SK-N-SH treated with all-trans-retinoic acid at 6 μM for 48 hours (cell line): ENCODE measurements at places on chromosomes 2 and 18.
A peak's percentile ranks its signal among the peaks of the same experiment; 100 is the strongest.

GRCh38 chr2:105806996-105807395, 62.3 kb downstream of the NCK2 start:
- ATAC-seq = no peak

DNA sequence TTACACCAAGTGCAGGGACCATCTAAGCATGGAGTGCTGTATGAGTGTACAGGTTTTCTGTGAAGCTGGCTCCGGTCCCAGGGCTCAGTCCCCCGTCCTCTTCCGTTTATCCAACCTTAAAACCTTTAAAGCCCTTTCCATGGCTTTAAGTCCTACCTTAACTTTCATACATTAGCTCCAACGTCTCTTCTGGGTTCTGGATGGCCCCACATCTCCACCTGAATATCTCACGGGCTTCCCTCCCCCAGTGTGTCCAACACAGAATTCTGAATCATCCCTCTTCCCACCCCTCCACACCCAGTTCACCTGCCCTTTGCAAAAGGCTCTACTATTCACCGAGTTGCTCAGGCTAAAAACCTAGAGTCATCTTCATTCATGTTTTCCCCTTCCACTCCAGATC, 12.8 kb downstream of the ARHGAP25 start:
- ATAC-seq = no peak

GRCh38 chr2:18178736-18179349, 300.4 kb downstream of the KCNS3 start:
- peak; percentile 91 for ATAC-seq

DNA sequence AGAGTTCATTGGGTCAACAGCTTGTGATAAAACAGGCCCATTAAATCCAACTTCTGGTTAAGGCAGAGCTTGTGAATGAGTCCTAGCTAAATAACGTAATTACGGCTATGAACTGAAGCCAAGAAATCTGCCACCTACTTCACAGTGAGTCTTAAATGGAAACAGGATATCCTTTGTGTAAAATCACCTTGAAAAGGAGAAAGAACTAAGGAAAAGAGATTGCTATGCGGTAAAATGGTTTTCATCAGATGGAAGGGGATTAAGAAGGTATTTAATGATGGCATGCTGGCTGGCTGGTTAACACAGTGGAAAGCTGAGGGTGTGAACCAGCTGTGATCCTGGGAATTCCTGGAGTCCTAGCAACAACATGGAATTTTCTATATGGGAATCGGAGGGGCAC, 156.6 kb downstream of the DOK6 start:
- ATAC-seq = no peak; the same call in 2 of the 3 replicates

GRCh38 chr2:65630643-65631042, 198.2 kb upstream of the SPRED2 start:
- peak; percentile 98 for ATAC-seq

DNA sequence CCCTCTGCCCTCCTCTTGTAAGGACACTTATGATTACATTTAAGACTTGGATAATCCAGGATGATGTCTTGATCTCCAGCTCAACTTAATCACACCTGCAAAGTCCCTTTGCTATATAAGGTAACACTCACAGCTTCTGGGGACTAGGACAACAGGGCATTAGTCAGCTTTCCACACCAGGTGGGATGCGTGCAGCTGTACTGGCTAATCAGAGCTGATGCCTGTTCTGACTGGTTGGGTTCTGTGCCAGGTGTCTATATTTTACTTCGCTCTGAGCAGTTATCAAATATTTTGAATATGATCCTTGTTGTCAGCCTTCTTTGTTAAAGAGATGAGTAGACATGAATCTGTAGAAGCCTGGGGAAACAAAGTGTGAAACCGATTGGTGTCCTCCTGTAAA, 115.5 kb upstream of the ATP8B1 start:
- no peak for ATAC-seq

- ATAC-seq = no peak
Measured at GRCh38 chr2:137021763-137022162, 256.4 kb downstream of the THSD7B start.

DNA sequence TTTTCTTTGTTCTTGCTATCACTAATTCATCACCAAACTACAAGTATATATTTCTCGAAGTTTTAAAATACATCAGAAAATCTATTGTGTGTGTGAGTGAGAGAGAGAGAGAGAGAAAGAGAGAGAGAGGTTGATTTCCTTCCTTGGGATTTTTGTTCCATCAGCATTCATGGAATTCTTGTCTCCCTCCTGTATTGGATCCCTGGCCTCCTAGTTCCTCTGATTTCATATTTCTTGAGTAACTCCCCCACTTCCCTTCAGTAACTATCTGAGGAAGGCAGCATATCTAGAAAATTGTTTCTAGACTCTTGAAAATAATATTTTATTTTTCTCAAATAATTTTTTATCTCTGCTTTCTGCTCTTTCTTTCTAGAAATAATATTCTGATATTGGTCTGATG, 13.3 kb upstream of the ACTR2 start:
- ATAC-seq = no peak

DNA sequence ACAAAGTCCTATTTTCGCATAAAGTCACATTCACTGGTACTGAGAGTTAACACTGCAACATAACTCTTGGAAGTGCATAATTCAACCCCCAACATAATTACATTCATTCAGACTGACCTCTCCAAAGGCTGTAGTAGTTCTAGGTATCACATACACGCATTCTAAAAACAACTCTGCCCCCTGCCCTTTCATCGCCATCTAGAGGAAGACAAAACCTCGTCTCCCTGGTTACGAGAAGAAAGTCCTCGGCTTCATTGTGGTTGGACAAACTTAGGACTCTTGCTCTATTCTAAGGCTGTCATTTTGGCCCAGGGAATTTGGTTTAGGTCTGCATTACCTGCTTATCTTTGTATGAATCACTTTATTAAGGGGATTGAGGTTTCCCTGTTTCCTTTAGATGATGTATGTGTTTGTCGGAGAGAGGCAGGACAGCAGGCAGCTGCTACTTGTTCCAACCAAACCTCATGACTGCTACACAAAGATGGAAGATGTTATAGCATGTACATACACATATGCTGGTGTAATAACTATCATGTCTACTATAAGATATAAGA, 215.4 kb upstream of the NRXN1 start:
- ATAC-seq = no peak

GRCh38 chr18:11761553-11761952, 72.5 kb downstream of the GNAL start:
- 0 out of 3 replicates have a peak, but pooled peaks have one; percentile 44 for ATAC-seq

DNA sequence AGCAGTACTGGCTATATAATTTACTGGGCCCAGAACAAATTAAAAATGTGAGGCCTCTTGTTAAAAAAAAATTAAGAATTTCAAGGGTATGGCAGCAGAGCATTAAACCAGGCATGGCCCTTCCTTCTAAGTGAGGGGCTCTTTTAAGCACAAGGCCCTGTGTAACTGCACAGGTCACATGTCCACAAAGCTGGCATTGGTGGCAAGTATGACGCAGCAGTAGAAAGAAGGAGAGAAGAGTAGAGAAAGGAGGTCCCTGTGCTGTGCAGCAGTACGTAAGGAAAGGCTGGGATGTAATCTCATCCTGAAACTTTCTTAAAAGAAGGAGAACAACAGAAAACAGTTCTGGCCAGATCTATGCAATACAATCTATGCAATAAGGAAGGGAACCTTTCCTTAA, 51.2 kb downstream of the MBD2 start:
- no peak for ATAC-seq

DNA sequence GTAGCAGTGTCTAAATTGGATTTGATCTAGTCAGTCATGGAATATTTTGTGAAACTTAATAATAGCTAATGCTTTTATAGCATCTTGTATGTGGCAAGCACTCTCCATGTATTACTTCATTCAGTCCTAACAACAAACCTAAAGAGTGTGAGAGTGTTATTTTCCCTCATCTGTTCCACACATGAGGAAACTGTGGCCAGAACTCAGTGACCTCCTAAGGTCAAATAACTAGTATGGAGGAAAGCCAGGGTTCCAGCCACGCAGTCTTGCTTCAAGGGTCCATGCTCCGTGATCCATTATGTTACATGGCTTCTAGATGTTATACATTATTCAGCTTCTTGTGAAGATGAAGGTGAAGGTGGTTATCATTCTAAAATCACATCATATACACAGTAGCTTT, 45.5 kb downstream of the TWSG1 start:
- ATAC-seq = no peak

DNA sequence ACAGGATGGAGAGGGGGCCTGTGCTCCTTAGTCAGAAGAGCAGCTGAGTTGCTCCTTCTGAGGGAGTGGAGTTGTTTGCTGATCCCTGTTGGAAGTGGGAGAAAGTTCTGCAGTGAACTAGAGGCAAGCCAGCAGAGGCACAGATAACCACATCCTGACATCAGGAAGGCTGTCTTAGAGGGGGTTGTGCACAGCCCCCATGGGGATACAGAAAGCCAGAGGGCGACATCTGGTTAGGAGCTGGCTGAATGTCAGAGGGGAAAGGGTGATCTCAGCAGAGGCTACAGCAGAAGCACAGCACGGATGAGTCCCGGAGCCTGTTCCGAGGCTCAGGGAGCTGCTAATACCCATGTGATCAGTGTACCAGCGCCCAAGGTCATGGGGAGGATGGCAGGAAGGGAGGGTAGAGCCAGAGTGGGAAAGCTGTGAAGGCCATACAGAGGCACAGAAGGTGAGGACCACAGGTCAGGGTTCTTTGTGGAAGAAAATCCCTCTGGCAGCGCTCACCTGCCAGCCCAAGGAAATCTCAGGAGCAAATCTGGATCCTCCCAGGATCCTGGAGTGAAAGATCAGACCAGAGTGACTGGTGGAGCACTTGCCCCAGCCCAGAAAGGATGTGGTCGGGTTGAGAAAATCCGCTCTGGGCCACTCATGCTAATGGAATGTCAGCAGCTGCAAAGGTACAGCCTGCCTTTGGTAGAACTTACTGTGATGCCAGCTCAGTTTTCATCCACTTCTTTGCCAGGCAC, 111.8 kb downstream of the STPG4 start:
- peak; percentile 95 for ATAC-seq

DNA sequence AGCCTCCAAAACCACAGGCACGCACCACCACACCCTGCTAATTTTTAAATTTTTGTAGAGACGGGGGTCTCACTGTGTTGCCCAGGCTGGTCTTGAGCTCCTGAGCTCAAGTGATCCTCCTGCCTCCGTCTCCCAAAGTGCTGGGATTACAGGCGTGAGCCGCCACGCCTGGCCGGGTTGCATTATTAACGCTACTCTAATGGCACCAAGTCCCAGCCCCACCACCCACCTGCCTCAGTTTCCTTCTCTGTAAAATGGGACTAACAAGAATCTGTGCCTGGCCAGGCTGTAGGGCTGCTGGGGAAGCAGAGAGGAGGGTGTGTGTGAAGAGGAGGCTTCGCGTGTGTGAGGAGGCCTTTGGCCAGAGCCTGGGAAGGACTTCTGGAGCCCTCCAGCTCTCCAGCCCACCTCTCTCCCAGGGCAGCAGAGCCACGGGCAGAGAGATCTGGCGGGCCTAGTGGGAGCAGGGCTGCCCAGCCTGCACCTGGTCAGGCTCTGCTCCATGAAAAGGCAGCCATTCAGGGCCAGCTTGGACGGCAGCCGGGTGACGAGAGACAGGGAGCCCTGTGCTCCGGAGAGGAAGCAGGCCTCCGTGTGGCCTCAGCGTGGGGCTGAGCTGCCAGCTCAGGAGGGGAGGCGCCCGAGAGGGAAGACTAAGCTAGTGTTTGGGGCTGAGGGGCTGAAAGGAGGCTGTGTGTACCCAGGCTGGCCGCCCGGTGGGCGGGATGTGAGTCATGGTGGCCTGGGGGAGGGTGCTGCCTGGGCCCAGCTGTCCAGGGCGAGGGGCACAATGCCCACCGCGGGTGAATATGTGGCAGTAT, 7.4 kb upstream of the B3GNT7 start:
- peak; percentile 78 for ATAC-seq

DNA sequence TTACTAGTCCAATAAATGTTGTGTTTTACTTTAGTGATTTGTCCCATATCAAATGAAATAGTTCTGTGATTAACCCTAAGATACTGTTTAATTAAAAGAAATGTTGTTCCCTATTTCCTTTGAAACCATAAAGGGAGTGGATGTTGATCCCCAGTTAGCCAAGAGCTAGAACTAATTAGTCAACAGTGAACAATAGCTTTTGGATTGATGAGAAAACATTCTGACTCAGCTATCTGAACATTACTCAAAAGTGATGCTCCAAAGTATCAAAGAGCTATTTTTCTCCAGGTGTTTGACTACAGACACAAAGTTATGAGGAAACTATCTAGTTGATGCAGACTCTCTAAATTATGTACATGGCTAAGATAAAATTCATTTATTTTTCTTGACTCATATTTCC, 7.3 kb upstream of the FEZ2 start:
- no peak for ATAC-seq

- ATAC-seq = no peak
Measured at GRCh38 chr2:46056541-46056940, 240.7 kb upstream of the EPAS1 start.

DNA sequence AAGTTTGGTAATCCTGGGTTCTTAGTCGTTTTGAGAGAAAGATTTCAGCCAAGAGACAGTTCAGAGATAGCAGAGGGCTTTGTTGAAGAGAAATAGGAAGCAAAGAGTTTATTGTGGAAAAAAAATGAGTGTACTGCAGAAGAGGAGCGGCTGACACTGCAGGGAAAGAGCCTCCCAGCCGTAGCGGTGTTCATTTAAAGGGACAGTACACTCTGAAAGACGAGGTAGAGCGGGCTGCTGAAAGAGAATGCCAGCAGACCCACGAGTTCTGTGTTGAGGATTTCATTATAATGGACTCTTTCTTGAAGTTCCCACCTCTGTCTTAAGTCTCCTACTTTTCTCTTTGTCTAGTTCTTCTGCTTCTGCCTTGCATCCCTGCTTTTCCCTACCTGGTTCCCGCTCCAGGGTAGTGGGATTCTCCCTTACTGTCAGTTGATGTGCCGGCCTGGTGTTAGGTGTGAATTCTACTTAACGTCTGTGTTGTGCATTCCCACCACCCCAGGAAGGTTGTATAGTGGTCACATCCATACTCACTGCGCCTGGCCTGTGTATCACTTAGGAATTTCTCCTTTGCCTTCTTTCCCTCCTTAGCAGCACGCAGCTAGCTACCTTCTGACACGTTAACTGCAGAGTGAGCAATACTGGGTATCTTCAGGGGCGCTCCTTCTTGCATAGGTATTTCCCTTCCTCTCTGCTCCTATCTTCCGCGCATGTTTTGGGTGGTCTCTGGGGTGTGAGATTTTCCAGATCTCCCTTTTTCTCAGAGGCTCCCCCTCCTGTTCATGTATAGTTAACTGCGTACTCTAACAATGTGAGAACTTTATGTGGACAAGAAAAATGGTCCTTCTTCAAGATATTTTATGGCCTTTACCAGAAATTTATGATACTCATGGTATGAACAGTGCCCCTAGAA, 164.5 kb downstream of the PTH2R start:
- ATAC-seq = 0 out of 3 replicates have a peak, but pooled peaks have one; percentile 25

DNA sequence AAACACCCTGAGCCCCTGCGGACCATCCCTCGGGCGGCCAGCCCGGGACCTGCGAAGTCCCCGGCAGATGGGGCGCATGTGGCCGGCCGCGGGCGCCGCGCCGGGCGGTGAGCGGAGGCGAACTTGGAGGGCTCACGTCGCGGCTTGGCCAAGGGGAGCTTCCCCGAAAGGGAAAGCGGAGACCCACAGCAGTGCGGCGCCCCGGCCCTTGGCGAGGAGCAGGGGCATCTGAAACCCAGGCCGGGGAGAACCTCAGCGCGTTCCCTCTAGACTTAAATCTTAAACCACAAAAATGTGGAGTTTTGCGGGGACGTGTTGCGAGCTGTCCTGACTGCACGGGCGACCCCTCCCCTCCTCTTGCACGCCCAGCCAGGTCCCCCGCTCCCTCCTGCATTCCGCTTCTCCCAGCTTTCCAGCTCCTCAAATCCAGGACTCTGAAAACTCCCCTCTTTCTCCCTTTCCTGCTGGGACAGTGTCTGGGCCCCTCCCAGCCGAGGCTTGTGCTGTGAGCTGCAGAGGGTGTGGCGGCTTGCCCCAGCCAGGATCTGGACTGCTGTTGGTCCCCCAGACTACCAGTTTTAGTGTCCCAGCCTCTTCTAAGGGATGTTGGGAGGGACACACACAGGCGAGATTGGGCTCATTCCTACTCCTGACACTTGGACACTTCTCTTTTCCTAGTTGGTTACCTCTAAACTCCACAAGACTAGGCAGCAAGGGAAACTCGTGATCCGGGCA, 1.3 kb downstream of the FMNL2 start:
- ATAC-seq = peak; percentile 69
